Sigmoid colon (tissue), 7 donors: ENCODE measurements at places on chromosomes 4 and X. TPM values are rescaled to one million over a fixed set of nuclear protein-coding genes. Genes with fewer than 3 reads are reported as not detected.

Gene RASSF6
- total RNA-seq: under 0.01 TPM

Gene GALNTL6
- total RNA-seq: 2.5 TPM

Gene CDKL2
- total RNA-seq: 1.1 TPM

DNA sequence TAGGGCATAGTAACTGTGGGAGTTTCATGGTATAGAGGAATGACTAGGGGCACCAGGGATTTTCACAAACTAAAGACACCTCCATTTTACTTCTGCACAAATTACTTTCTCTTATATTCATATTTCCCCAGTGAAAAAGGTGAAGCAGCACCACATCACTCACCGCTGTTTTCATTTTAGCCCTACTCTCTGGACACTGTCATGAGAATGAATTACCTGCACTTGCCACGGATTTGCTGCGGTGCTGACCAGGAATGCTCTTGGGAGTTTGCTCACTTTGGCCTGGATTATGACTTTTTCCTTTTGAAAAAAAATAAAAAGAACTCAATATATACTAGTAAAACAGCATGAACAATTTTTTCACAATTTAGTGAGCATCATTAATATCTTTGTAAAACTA lies 351.3 kb downstream of the NKX6-1 start:
- no peak for DNase-seq

DNA sequence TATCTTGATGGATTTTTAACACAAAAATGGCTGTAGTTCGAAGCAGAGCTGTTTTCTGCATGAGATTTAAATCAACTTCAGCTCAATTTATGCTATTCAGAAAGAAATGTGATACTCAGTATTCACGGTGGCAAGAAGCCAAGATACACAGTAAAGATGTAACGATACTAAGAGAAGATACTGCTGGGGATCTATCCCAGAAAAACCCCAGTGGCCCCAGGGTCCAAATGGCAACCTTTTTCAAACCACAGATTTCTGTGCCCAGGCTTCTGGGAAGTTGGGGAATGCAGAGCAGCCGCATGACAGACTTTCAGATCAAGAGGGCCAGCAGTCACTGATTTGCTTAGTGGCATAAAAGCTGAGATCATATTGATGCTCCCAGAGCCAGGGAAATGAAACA lies 353.9 kb downstream of the AFF2 start:
- DNase-seq: no peak

DNA sequence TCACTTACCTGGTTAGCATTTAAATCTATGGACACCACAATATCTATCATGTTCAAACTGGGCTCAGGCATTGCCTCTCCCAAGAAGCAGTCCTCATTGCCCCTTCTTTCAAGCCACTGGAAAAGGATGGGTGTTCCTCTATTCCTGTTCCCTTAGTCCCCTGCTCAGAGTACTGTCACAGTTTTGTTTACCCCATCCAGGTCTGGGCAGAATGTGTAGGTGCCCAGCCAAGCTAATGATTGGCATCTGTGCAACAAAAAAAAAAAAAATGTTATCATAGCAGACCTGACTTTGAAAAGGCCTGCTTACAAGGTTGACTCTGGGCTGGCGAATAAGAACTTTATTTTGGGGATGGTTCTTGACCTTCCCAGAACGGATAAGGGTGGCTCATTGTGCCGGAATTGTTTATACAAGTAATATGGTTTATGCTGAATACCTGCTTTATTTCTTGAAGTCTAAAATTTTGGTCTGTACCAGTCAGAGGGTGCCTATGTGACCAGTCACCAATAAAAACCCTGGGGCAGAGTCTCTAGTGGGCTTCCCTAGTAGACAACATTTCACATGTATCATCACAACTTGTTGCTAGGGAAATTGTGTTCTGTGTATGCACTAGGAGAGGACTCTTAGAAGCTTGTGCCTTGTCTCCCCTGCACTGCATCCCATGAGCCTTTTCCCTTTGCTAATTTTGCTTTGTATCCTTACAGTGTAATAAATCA lies 47.9 kb downstream of the JADE3 start:
- DNase-seq: no peak

DNA sequence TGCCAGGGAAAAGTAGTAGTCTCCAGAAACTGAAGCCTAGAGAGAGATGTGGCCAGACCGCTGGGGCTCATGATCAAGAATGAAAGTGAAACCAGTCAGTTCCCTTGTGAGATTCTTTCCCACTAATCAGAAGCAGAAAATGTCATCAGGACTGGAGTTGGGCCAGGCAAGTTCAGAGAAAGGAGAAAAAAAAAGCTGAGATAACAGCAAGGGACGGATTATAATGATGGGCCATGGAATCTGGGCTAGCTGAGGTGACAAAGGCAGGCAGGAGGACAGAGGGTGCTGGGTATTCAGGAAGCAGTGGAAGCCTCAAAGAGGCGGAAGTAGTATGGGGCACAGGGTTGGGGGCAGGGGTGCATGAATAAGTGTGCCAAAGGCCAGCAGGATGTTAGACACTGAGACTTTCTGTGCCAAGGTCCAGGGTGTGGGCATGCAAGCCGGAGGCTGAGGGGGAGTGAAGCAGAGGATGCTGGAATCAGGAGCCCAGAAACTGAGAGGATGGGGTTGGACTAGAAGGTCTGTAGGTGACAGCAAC lies 2.5 kb downstream of the CXorf38 start:
- DNase-seq: peak; percentile 74

DNA sequence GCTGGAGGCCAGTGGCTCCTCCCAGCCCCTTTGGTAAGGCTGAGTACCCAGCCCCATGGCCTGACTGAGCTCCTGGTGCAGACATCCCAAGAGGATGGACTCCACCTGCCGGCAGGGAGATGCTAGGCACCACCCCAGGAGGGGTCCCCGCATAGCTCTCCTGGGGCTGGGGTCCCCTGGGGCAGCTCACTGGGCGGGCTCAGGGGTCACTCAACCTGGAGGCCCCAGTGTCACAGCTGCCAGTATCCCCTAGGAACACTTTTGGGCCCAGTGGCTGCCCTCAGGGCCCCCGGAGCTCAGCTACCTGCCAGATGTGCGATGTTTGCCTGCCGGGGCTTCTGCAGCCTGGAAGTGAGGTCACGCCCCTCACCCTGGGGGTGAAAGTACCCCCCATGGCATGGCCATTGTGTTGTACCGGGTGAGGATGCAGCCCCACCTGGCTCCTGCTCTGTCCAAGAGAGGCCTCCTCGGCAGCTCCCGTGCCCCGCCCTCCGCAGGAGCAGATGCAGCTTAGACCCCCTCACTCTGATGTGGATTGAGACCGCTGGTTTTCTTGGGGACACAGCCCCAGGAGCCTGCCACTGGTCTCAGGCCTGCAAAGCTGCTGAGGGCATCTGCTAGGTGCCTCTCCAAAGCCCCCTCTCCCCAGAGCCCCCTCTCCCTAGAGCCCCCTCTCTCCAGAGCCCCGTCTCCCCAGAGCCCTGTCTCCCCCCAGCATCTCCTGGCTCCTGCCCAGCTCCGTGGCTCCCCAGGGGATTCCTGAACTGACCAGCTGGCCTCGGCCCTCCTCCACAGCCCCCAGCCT lies 6.7 kb upstream of the HGFAC start:
- no peak for DNase-seq

DNA sequence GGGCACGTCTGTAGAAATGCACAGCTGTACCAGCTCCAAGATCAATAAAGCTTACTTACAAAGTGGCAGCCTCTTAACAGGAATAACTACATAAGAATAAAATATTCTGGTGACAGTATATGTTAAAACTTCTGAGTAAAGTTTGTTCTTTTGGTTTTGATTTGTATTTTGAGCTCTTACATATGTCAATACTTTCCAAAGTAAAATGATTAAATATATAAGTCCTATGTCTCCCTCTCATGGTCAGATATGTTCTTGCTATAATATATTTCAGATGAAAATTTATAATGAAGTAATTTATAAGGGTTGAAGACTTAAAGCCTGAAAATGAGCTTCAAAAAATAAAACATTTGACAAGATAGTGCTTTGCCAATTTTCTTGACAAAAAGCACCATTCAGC lies 254.4 kb downstream of the NPFFR2 start:
- DNase-seq: no peak

- DNase-seq: no peak
These were observed 39.9 kb downstream of the RAB40AL start for GRCh38 chrX:102976793-102977495.

GRCh38 chr4:47876310-47876709 lies 38.1 kb downstream of the NFXL1 start:
- DNase-seq: no peak

- DNase-seq: no peak
These were observed 1687.5 kb downstream of the STIM2 start for GRCh38 chr4:28548136-28548535.

DNA sequence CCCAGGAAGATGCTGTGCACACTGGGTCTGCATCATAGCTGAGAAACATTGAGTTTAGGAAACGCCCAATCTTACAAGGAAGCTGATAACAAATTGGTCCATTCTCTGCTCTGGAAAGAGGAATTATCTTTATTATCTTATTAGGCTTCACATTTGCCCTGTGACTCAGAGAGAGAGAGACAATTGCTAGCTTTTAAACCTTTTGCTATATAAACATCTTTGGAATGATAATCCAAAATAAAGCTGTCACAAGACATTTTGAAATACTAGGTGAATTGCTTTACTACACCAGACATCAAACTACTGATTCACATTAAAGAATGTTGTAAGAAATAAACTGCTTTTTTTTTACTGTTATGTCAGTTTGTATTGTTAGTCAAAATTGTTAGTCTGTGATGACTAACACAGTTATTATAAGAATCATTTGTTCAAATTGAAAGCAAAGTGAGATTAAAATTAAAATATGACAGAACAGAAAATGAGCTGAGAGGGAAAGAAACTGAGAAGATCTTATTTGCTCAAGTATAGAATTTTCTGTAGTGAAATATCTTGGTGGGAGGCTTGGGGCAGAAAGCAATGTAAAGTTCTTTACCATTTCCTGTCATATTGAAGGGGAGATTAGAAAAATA lies 765.4 kb upstream of the PCDH10 start:
- no peak for DNase-seq

DNA sequence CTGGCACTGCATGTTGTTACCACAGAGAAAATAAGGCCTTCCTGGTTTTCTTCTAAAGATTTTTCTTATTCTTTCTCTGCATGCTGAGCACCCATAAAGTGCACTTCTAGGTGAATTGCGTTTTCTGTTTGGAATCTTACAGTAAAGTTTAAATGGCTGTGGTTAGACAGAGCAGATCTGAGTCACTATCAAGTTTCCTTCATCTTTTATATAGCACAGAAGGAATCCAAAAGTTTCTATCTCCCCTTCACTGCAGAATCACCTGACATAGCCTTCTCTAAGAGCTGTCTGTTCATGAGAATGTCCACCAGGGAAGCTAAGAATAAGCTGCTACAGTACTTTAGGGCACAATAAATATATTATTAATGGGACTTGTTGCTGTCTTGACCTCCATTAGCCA lies 455.5 kb upstream of the FAM241A start:
- DNase-seq: no peak

- DNase-seq: peak; percentile 88
These were observed at the start of gene LDB2 for GRCh38 chr4:16897991-16898827. TSS of gene LDB2 (minus strand) at chr4:16898645.

GRCh38 chr4:101289306-101289705 lies 58.0 kb downstream of the PPP3CA start:
- DNase-seq: no peak

- DNase-seq: no peak
These were observed 90.4 kb upstream of the LDB2 start for GRCh38 chr4:16988814-16989213.

DNA sequence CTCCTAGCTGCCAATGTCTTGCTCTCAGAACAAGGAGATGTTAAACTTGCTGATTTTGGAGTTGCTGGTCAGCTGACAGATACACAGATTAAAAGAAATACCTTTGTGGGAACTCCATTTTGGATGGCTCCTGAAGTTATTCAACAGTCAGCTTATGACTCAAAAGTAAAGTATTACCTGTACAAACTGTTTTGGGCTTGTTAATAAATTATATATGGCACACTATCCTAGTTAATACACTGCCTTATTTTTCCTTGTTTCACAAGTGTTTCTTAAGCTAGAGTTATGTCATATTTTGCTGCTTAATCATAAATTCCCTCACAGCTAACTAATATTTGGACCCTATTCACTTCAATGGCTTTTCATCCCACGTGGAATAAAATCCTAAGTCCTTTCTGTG lies 45.3 kb downstream of the STK26 start:
- no peak for DNase-seq

DNA sequence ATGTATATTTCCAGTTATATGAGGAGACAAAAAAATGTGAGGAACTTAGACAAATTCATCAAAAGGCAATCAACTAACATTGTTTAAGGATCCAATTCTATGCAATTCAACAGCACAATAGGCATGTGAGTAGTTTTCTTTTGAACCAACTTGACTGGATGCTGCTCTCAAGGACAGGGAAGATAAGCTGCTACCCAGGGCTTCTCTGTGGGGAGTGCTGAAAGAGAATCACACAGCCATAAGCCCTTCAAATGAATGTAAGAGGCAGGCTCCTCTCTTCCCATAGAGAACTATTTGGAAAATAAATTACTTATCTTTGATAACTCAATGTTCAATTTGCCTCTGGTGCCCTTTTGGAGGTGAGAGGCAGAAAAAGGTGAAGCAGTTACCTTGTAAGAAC lies 1413.6 kb downstream of the PCDH7 start:
- DNase-seq: no peak

DNA sequence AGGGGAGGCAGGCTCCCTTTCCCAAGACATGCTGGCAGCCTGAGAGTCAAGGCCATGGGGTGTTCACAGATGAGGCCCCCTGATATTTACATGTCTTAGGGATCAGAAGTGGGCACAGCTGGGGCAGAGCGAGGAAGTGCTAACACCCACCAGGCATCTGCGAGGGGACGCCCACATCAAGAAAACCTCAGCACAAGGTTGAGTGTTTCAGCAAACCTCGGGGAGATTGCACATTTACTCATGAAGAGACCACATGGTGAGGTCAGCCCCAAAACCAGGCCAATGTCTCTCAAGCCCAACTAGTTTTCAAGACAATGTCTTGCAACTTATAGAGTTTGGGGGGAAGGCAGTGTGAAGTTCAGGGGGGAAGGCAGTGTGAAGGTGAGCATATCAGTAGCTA lies 55.2 kb downstream of the CLNK start:
- DNase-seq: no peak

- DNase-seq: no peak
These were observed 18.5 kb downstream of the CNOT6L start for GRCh38 chr4:77800483-77801259.
